Stimulated activated CD8-positive, alpha-beta memory T cell treated with anti-CD3 and anti-CD28 coated beads, Interleukin-15, amount 100 ng/mL, for 48 hours (primary cell): ENCODE measurements at places on chromosomes 7 and 10.

DNA sequence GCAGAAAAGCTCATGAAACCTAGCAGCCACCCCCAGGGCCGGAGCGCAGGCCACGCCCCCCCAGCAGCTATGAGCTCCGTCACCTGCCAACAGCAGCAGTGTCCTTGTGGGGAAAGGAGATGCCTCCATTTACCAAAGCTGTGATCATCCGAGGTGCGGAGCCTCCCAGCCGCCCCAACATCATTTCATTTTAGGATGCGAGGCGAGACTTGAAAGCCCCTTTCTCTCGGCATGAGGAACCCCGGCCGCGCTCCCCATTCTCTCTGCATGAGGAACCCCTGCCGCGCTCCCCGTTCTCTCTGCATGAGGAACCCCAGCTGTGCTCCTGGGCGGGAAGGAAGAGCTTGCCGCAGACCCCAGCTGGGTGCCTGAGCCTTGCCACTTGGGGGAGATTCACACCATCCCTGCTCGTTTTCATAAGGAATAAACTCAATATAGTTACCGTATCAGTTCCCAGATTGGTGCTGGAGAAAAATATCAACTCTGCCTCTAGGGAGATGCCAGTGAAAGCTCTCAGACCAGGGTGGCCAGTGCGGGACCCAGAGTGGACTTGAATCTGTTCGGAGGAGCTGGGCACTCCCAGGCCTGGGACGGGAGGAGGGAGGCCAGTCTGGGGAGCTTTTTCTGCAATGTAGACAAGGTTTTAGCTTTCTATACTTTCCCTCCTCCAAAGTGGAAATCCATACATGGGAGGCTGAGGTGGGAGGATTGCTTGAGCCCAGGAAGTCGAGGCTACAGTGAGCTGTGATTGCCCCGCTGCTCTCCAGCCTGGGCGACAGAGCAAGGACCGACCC lies 35.0 kb downstream of the JAKMIP3 start:
- no peak for DNase-seq

DNA sequence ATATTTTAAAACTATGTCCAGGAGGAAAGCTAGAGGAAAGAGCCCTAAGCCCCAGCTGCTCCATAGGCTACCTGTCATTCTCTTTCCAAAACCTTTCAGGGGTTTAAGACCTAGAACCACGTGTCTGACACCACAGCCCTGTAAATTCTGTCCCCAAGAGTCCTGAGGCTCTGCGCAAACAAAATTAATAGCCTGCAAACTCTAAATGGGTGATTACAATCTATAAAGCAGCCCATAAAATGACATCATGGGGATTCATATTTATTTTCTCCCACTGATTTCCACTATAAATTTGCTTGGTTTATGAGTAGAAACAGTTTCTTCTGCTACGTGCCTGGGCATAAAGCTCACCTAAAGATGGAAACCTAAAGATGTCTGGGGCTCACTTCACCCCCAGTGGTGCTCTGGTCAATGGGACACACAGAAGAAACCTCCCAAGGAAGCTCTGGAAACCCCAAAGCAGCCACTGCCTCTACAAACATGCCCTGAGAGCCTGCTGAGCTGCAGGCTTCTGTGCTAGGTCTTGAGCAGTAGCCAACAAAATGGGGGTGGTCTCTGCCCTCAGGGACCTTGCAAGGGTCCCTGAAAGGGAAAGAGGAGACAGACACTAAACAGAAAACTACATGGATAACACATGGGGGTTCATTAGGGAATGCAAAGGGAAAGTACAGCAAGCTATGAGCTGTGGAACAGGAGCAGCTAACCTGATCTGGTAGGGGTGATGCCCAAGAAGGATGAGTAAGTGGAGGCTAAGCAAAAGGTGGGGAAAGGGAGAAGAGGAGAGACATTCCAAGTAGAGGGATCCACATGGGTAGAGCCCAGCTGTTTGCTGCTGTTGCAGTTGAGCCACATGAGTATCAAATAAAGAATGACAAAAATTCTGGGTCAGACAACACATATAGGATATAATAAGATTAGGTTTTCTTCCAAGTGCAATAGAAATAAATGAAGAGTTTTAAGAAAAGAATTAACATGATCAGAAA lies 331.7 kb downstream of the KCNMA1 start:
- DNase-seq, result no peak

- no peak for DNase-seq
Observed at GRCh38 chr10:91924212-91925021, 847 bp downstream of the BTAF1 start.

DNA sequence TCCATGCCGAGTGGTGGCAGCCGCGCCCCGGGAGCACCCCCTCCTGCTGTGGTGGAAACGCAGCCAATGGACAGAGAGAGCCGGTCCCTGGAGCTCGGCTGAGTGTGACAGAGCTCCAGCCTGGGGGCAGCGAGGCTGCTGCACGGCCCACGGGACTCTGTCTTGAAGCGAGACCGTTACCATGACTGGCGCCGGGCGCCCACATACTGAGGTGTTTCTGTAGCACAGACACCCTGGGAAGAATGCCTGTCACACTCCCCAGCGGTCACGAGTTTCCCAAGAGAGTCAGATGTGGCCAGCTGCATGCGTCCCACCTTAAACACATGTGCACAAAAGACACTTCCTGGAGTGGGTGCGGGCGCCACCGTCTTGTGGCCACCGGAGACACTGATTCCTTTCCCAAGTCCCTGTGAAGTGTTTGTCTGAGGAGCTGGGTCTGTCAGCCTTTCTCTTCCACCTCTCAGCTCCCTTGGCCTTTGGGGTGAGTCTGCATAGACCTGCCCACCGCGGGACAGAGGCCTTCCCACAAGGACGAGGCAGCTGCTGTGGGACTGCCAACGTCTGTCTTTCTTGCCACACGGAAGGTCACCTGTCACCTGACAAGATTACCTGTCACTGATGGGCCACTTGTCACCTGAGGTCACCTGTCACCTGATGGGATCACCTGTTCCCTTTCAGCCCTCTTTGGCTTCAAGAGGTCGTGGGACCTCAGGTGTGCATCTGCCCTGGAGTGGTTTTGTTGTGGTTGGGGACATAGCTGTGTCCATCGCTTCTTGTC lies 94.6 kb downstream of the DNAJB6 start:
- no peak for DNase-seq

DNA sequence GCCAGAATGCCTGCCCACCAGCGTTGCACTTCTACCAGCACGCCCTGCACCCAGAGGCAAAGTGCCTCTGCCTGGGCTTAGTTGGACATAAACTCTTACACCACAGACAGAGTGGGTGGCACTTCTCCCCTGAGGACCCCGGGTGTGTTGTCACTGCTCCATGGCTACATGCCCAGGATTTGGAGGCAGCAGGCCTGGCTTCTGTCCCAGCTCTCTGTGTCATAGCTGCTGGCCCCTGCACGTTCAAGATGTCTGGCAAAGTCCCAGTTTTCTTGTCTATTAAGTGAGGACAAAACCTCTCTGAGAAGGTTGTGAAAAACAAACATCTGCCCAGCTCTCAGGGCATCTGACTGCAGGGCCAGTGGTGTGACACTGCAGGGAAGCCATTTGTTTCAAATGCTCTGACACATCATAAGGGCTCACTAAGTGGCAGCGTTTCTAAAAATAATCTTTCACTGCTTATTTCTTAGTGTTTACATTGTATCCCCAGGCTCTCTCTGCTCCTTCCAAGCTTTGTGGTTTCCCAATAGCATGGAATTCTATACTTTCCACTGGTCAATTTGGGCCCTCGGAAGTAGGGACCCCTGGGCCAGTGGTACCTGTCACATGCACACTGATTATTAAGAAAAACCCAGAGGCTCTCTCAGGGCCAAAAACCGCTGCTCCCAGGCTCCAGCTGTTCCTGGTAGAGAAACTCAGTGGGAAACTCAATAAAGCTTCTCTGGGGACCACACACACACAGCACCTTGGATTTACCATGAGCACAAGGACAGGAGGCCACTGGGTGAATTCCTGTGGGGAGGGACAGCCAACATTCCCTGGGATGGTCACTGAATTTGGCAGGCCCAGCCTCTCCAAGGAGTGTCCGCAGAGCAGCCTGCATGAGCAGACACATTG lies 86.2 kb upstream of the ANLN start:
- DNase-seq, result no peak
